ENCODE measurements at places on chromosomes 2 and 18. TPM values are rescaled to one million over a fixed set of nuclear protein-coding genes. Genes with fewer than 3 reads are reported as not detected.

DNA sequence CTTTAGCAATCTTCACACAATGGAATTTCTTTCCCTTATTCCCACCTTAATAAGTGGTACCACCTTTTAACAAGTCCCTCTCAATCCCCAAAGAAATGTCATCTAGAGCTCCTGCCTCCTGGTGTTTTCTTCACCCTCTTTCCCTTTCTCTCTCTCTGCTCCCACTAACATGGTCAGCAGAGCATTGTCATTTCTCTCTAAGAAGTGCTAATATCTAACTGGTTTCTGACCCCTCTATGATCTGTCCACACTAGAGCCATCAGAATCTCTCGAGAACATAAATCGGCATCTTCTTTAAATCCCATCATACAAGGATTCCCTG lies 161.2 kb upstream of the DTNA start:
- H3K27me3 ChIP-seq = no peaks in the 10 kb centered on the region
- H3K4me3 ChIP-seq = peak overlapping the region; percentile 17
- H3K27ac ChIP-seq = peak overlapping the region; percentile 66
- H3K4me1 ChIP-seq = peaks cover 8% of the 10 kb centered on the region
- DNase-seq = no peak

DNA sequence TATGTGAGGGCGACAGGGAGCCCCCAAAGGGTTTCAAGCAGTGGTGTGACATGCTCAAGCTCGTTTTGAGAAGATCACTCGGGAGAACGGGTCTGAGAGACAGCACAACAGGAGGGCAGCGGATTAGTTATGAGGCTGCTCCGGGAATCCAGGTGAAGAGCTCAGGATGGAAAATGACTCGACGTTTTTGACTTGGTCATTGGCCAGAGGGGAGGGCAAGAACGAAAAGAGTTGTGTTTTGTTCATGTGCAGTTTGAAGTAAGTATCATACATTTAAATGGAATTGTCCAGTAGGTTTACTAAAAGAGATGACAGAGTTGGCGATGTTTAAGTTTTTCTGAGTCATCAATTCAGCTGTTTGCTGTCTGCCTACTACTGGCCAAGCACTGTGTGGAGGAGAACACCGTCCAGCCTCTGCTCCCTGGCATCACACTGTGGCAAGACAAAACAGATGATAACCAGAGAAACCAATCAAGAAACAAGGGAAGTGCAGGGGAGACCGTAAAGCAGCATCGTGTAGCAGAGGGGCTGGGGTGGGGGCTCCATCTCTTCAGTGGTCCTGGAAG lies 25.3 kb upstream of the ANXA4 start:
- no peak overlapping the region for H3K27ac ChIP-seq
- H3K36me3 ChIP-seq = no peaks in the 10 kb centered on the region
- no peak for DNase-seq
- H3K4me3 ChIP-seq = no peak overlapping the region

DNA sequence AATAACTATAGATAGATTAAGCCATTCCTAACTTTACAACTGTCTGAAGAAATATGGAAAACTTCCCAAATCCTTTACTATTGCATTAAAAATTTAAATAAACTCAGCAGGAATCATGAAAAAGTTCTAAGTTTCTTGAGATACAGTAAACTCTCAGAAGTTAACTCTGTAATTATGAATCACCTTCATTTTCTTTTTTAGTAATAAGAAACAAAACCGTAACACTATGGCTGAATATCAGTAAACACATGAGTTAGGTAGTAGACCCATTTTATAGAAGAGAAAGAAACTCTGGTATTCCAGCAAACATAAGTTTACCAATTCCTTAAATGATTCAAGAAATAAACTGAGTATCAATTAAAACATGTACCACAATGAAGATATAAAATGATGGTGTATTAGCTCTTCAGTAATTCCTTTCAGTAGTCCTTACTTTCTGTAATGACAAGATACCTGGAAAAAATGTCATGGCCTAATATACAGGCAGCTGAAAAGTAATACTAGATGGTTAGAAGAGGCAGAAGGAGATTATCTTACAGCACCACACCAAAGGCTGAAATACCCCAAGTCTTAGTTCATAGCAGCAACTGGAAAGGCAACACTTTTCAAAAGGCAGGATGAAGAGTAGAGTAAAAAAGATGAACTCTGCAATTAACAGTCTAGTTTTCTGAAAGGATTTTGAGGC lies 11.5 kb downstream of the TRIP12 start:
- DNase-seq = no peak
- no peak overlapping the region for H3K4me3 ChIP-seq
- no peak overlapping the region for H3K27ac ChIP-seq
- no peaks in the 10 kb centered on the region for H3K27me3 ChIP-seq

DNA sequence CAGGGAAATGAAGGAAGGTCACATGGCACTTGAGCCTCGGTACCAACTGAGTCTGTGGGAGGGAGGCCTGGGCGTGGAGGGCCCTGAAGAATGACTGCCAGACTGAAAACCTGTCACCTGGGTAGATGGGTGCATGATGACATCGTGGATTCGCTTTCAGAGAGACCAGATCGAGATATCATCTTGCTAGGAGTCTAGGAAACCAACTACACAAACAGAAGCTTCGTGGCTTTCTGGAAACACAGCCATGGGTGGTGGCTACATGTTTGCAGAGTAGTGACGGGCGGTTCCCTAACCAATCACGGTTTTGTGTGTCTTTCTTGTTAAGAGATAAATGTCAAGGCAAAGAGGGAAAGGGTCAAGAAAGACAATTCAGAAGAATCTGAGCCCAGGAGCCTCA lies 155.0 kb downstream of the EIPR1 start:
- H3K4me3 ChIP-seq = no peak overlapping the region
- DNase-seq = no peak
- H3K27ac ChIP-seq = no peak overlapping the region
- H3K4me1 ChIP-seq = no peaks in the 10 kb centered on the region

DNA sequence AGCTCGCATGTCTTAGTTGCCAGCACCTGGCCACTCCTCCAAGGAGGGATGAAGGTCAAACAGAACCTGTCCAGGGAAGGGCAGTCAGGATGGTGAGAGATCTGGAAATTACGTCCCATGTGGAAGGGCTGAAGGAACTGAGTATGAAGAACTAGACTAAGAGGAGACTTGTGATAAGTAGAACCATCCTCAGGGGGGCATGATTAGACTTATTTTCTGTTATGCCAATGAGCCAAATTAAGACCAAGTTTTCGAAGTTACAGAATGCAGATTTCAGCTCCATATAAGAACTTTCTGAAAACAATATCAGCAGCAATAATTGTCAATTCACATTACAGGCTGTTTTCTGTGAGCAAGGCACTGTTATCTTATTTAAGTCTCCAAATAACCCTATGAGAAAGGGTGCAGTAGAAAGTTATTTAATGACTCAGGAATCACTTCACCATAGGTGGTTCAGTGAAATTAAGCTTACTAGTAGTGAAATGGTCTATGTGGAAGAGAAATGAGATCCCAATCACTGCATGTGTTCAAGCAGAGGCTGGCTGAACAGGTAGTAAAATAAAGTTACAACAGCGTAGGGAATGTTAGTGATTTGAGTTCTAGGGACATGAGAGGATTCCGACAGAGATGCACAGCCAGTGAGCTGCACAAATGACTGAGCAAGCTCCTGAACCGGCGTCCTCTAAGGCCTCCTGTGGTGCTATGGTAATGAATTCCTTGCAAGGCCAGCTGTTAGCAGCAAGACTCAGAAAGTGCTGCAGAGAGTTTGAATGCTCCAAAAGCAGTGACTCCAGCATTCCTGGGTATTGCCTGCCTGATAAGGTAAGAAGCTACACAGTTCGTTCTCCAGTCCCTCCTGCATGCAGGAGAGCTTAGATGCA lies 4.5 kb upstream of the DYM start:
- no peak overlapping the region for H3K27ac ChIP-seq
- no peak overlapping the region for H3K4me3 ChIP-seq
- H3K36me3 ChIP-seq = no peaks in the 10 kb centered on the region
- peak; percentile 81 for DNase-seq

DNA sequence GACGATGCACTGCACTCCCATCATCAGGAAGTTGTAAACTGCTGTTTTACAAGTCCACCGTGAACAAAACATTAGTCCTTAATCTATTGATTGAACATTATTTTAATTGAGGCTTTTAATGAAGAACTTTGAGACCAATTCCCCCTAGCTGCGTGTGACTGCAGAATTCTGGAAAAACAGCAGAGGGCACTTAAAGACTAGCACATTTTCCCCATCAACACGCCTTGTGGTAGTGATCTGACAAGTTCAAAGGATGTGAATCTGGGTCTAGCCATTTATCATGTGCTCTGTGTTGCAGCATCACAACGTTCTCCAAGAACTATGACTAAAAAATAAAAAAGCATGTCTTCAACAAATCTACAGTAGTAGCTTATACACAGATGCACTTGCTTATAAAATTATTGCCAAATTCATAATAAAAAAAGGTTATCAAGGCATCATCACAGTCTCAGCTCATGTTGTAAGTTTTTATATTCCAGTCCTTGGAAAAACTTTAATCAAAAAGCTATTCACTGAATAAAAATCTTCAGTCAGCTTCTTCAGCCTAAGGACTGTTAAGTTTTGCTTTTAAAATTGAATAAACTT lies 35.8 kb downstream of the SKOR2 start:
- DNase-seq = no peak
- no peak overlapping the region for H3K27ac ChIP-seq
- H3K36me3 ChIP-seq = no peaks in the 10 kb centered on the region

DNA sequence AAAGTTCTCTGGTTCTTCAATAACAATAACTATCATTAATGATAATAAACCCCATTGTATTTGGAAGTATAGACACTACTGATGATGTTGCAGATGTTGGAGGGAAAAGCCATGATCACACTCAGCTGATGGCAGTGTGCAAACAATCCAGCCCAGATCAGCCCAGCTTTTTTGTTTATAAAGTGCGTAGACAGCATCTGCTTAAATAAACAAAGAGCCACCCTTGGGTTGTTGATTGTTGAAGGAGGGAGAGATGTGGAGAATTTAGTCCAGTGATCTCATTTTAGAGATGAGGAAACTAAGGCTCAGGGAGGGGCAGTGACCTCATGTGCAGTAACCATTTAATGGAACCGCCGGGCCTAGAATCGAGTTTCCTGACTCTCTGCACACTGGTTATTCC lies 56.0 kb upstream of the MEX3C start:
- no peaks in the 10 kb centered on the region for H3K4me1 ChIP-seq
- H3K27ac ChIP-seq = no peak overlapping the region
- DNase-seq = no peak
- H3K27me3 ChIP-seq = no peaks in the 10 kb centered on the region

- H3K4me1 ChIP-seq = peaks cover 7% of the 10 kb centered on the region
- no peak overlapping the region for H3K4me3 ChIP-seq
- no peaks in the 10 kb centered on the region for H3K27me3 ChIP-seq
- no peak for DNase-seq
Measured at GRCh38 chr18:39776766-39777165, 2178.3 kb upstream of the PIK3C3 start.

DNA sequence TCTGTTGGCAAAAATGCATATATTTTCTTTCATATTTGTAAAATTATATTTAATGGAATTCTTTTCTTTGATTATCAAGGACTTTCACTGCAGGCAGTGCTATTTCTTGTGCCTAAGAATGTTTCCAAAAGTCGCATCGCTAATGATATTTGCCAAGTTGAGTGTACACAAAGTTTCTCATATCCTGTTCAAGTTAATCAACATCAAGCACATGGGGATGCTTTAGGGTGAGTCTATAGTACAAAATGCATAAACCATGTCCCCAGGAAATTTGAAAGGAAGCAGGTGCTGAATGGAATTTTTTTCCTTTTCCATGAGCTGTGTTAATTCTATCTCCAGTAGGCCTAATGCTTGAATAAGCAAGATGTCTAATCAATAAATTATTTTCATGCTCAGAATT lies 129.7 kb downstream of the GALNT1 start:
- H3K27me3 ChIP-seq = no peaks in the 10 kb centered on the region
- DNase-seq = no peak
- no peak overlapping the region for H3K4me3 ChIP-seq
- peaks cover 3% of the 10 kb centered on the region for H3K36me3 ChIP-seq
- H3K4me1 ChIP-seq = no peaks in the 10 kb centered on the region

GRCh38 chr2:235087832-235088495 lies 136.1 kb downstream of the SH3BP4 start:
- no peaks in the 10 kb centered on the region for H3K4me1 ChIP-seq
- no peak for DNase-seq
- no peak overlapping the region for H3K27ac ChIP-seq
- H3K27me3 ChIP-seq = 0 out of 2 replicates have a peak, but pooled peaks cover 2% of the 10 kb centered on the region

HSBP1L1 gene
- total RNA-seq = 0.46 TPM

TPO gene
- total RNA-seq = not detected

ARHGEF4 gene
- 12.6 TPM for total RNA-seq

KLHL30 gene
- total RNA-seq = not detected

CDH19 gene
- total RNA-seq = not detected

IL36B gene
- total RNA-seq = not detected

CACNB4 gene
- total RNA-seq = 1.4 TPM

REG1B gene
- total RNA-seq = not detected

BCL11A gene
- 92.7 TPM for total RNA-seq

ANKRD53 gene
- total RNA-seq = 0.28 TPM

THAP4 gene
- 71.4 TPM for total RNA-seq

All from H9 (cell line).